ENCODE measurements at places on chromosomes 1 and 21. TPM values are rescaled to one million over a fixed set of nuclear protein-coding genes. Genes with fewer than 3 reads are reported as not detected.

Gene RAB4A
- 33.4 TPM for total RNA-seq

Gene MTMR11
- total RNA-seq, result 2.0 TPM

Gene WDR26
- 34.5 TPM for total RNA-seq

Gene SLC35E2B
- 14.0 TPM for total RNA-seq

Gene NUAK2
- total RNA-seq, result 3.9 TPM

Gene PLPPR4
- not detected for total RNA-seq

Gene PEX11B
- 22.6 TPM for total RNA-seq

Gene SELP
- not detected for total RNA-seq

Gene FAM177B
- total RNA-seq, result not detected

Gene TMEM200B
- 0.77 TPM for total RNA-seq

Gene ITGB2
- total RNA-seq, result 0.26 TPM

Gene PTP4A2
- total RNA-seq, result 276 TPM

Gene RGS8
- total RNA-seq, result not detected

Gene ACBD6
- 98.6 TPM for total RNA-seq

Gene CSRP1
- total RNA-seq, result 257 TPM

Gene SPATA1
- 0.26 TPM for total RNA-seq

Gene LORICRIN
- not detected for total RNA-seq

Gene LRRC39
- 0.53 TPM for total RNA-seq

Gene TMIGD3
- not detected for total RNA-seq

Gene KRTAP12-3
- not detected for total RNA-seq

Gene NFASC
- 0.53 TPM for total RNA-seq

Gene LDLRAD1
- 0.26 TPM for total RNA-seq

Gene SORT1
- total RNA-seq, result 31.1 TPM

Gene INAVA
- 28.7 TPM for total RNA-seq

Gene SLC16A1
- 213 TPM for total RNA-seq
